ENCODE measurements at places on chromosomes 3 and 15.

- DNase-seq: no peak
Observed at GRCh38 chr3:18216996-18217395, 208.1 kb downstream of the SATB1 start.

GRCh38 chr3:132564070-132564465 lies 33.0 kb upstream of the ACKR4 start:
- no peak for DNase-seq

DNA sequence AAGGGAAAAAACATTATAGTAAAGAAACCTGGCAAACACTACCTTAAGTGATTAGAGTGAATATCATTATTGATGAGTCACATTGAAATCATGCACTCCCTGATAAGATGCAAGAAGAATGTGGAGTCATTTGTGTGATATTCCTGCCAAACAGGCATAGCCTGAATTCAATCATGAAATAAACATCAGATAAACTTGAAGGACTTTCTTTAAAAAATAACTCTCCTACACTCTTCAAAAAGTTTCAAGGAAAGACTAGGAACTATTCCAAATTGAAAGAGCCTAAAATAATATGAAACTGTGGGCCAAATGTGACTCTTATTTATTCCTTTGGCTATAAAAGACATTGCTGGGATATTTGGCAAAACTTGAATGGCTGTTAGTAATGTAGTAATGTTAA lies 625.7 kb upstream of the LMCD1 start:
- no peak for DNase-seq

DNA sequence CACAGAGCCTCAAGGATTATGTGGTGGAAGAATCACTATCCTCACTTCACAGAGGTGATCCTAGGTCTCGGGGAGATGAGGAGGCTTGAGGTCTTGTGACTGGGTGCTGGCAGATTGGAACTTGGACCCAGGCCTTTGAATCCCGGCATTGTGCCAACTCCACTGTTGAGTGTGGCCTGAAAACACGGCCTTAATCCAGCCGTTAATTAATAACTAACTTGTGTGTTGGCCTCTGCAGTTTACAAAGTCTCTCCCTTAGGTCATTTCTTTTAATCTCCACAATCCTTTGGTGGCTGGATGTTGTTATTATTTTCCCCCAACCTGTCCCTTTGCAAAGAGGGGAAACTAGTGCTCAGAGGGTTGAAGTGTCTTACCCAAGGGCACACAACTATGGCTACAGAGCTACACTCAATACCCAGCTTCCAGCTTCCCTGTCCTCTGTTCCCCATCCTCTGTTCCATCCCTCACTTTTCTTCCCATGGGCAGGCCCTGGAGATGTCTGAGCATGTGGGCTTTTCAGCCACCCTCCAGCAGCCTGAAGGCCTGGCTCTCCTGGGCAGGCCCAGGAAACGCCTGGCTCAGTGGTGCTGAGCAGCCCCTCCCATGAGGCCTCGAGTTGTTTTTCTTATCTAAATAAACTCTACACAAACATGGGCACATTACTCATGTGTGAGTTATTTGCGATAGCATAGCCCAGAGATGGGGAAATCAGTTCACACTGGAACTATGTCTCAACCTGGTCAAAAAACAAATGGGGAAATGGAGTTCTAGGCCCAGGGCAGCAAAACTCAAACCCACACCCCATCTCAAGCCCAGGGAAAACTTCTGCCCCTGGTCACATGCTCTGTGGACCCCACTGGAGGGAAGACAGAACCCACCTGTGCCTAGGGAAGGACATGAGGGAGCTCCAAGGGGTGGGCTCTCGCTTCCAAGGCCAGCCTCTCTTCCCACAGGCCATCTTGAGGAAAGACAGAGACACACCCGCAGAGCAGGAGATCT lies 16.8 kb upstream of the SMAD3 start:
- DNase-seq: peak; percentile 96

DNA sequence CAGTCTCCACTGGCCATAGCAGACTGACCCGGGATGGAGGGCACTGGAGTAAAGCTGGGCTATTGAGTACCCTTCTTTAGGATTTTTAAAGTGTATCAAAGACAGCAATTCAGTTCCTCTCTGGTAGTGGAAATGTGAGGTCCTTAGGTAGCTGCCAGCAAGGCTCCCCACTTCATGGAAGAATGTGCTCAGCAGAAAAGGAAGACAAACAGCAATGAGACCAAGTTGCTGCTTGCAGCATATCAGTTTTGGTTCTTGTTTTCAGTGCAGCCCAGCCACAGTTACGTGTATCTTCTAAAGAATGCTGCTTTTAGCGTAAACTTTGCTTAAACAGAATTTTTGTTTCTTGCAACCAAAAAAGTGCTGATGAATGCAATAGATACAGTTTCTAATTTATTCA lies 374.0 kb upstream of the CBLB start:
- DNase-seq: no peak

GRCh38 chr15:31869686-31870307 lies 160.5 kb upstream of the CHRNA7 start:
- DNase-seq: no peak

GRCh38 chr15:57019496-57020160 lies 101.2 kb downstream of the TCF12 start:
- DNase-seq: no peak

GRCh38 chr3:39291903-39292329 lies 12.1 kb upstream of the CX3CR1 start:
- peak; percentile 39 for DNase-seq

GRCh38 chr3:71486831-71487230 lies 96.7 kb downstream of the FOXP1 start:
- no peak for DNase-seq

DNA sequence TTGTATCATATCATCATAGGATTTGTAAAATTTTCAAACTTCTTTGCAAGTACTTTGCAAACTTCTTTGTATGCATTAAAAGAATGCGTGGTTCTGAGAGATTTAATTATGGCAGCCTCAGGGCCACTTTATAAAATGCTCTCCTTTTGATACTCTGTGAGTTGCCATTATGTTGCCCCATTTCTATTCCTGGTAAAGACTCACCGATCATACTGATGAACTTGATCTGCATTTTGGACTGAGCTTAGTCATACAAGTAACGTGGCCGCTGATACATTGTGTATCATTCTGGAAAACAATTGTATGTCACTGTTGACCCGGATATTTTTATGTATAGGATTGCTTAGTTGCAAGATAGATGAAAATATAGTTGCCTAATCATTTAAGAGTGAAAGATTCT lies 38.8 kb downstream of the AKAP13 start:
- no peak for DNase-seq

GRCh38 chr15:56454836-56455235 lies 10.1 kb downstream of the MNS1 start:
- DNase-seq: no peak

DNA sequence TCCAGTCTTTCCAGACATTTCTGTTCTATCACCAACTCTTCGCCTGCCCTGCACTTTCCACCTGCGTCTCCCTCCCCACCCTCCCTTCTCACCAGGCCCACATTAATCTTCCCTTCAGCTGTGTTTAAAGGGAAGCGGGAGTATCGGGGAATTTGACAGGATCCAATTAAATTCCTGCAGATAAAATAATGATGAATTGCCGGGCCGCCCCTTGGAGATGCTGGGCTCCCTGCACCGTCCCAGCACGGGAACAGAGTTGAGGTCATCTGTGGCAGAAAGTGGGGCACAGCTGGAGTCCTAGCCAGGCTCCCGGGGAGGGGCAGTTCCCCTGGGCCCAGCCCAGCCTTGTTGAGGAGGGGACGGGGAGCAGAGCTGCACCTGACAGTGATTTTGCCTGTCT lies 30.3 kb downstream of the PLXNA1 start:
- no peak for DNase-seq
